NCI-H345 (cell line): ENCODE measurements at places on chromosomes 16 and 17.

GRCh38 chr17:48718761-48719641 lies 3.3 kb downstream of the PRAC1 start:
- DNase-seq = no peak

DNA sequence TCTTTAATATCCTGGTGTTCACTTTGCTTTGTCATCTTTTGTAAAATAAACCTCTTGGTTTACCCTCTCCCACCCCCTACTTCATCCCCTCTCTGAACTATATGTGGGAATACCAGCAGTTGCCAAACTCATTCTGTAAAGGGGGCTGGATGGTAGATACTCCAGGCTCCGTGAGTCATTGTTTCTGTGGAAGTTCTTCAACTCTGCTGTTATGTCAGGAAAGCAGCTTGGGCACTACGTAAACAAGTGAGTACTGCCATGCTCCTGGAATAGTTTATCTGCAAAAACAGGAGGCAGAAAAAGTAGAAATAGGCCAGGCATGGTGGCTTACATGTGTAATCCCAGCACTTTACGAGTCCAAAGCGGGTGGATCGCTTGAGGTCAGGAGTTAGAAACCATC lies 17.6 kb downstream of the MVP start:
- DNase-seq = no peak

GRCh38 chr16:22235839-22236745 lies 30.0 kb downstream of the EEF2K start:
- DNase-seq = no peak

DNA sequence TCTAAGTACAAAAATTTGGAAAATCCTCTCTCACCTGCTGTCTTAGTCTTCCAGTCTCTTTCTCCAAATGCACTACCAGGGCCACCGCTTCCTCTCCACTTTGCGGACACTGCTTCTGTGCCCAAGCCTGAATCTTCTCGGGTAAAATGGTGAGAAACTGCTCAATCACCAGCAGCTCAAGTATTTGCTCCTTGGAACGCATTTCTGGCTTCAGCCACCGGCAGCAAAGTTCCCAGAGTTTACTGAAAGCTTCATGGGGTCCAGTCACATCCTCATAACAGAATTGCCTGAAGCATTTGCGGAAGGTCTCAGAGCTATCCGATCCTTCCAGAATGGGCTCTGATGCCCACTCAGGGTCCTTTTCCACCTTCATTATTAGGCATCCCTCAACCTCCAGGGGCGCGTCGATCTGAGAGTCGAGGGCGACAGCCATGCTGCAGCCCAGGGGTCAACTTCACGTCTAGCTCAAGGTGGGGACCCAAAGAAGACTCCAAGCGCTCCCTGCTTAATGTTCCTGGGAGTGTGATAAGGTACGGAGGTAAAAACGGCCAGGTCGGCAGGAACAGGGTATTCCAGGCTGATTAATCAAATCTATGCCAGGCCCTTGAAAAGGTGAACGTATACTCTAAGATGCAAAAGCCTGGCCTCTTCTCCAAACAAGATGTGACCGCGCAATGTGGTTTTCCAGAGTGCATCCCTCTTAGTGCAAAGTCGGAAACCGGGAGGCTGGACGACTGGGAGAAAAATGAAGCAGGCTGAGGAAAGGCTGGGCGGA lies 763 bp downstream of the ZKSCAN2 start:
- DNase-seq = peak; percentile 25

GRCh38 chr17:34255381-34255732 lies 272 bp downstream of the CCL2 start:
- no peak for DNase-seq

GRCh38 chr17:43431714-43432523 lies 33.1 kb downstream of the ARL4D start:
- no peak for DNase-seq

DNA sequence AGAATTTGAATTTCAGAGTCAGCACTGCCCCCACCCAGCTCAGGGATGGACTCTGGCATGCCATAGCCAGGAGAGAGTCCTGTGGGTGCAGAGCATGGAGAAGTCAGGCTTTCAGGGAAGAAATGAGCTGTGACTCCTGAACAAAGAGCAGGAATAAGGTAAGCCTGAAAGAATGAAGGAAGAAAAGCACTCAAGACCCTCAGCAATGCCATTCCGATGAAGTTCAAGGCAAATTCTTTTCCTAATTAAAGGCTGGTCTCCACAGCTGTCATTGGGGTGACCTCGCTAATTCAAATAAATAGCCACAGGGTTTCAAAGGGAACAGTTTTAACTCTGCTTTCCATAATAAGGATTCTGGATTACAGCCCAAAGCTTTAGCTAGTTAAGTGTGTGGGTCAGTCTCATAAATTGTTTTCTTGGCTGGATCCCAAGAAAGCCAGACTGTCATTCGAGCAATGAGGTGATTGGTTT lies 31.7 kb downstream of the TOM1L2 start:
- no peak for DNase-seq

DNA sequence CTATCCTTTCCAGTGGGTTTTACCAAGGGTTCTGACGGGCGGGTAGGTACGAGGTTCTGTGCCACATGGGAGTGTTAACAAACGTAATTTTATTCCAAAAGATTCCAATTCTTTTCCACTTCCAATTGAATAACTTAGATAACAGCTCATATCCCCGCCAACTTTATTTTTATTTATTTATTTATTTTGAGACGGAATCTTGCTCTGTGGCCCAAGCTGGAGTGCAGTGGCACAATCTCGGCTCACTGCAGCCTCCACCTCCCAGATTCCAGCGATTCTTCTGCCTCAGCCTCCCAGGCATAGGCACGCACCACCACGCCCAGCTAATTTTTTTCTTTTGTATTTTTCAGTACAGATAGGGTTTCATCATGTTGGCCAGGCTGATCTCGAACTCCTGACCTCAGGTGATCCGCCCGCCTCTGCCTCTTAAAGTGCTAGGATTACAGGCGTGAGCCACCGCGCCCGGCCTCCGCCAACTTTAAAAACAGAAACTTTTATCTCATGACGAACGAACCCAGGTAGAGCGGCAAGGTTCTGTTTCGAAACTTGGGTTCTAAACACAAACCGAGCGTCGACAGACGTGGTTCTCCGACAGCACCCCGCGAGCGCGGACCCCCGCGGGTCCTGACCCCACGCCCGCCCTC lies 613 bp downstream of the ECI1 start:
- DNase-seq = no peak

DNA sequence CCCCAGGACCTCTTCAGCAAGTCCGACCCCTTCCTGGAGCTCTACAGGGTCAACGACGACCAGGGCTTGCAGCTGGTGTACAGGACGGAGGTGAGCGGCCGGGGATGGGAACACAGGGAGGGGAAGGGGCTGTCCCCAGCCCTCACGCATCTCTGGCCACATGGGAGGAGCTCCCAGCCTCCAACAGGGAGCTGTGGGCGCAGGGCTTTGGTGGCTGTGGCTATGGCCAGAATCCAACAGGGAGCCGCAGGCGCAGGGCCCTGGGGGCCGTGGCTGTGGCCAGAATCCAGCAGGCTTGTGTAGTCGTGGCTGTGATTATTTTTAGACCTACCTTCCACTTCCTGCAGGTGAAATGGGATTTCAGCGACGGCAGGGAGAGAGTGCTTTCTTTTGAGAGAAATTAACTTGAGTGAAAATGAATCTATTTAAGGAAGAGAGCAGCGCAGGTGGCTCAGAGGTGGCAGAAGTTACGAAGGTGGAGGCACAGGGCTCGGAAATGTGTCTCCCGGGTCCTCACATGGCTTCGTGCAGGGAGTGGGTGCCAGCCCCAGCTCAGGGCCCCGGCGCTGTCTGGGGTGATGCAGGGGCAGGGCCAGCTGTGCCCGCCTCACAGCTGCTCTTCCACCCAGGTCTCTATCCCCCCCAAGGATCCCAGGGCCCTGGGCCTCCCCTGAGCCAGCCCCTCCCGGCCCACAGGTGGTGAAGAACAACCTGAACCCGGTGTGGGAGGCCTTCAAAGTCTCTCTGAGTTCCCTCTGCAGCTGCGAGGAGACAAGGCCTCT lies 9.4 kb downstream of the CPNE7 start:
- DNase-seq = no peak
